ENCODE measurements at places on chromosomes 2 and 18. TPM values are rescaled to one million over a fixed set of nuclear protein-coding genes. Genes with fewer than 3 reads are reported as not detected.

The IGFBP5 gene
- not detected for total RNA-seq

The TRABD2A gene
- total RNA-seq = 66.6 TPM

The AFF3 gene
- 1.2 TPM for total RNA-seq

The PTH2R gene
- 0.07 TPM for total RNA-seq

The CAPN13 gene
- not detected for total RNA-seq

The PCARE gene
- not detected for total RNA-seq

The CCDC88A gene
- total RNA-seq = 7.2 TPM

The SP9 gene
- total RNA-seq = not detected

The ALPI gene
- total RNA-seq = not detected

The MROH2A gene
- total RNA-seq = not detected
